ENCODE measurements at places on chromosomes 16 and 17.

GRCh38 chr16:54817432-54817831 lies 113.2 kb upstream of the IRX5 start:
- DNase-seq: no peak

- DNase-seq: no peak
These were observed 542 bp downstream of the SLC39A11 start for GRCh38 chr17:73091770-73092522.

DNA sequence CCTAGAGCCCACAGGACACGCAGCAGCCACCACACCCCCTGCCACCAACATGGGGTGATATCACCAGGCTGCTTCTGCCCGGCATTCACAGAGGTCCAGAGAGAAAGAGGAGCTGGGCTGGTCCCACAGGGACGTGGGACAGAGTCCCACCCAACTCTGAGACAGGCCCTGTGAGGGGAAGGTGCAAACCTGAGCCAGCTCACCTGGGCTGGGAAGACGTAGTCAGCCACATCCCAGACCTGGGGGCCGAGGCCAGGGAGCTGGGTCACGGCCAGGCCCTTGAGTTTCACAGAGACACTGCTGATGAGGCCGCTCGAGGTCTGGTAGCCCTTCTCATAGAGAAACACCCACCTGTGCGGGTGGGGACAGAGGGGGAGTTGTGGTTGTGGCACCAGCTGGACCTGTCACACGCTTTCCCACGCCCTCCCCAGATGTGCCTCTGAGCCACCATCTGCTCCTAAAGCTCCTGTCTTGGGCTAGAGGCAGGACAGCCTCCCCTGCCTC lies 11.2 kb downstream of the P2RX1 start:
- no peak for DNase-seq

- no peak for DNase-seq
These were observed 40.1 kb upstream of the ZFP90 start for GRCh38 chr16:68499006-68499405.

DNA sequence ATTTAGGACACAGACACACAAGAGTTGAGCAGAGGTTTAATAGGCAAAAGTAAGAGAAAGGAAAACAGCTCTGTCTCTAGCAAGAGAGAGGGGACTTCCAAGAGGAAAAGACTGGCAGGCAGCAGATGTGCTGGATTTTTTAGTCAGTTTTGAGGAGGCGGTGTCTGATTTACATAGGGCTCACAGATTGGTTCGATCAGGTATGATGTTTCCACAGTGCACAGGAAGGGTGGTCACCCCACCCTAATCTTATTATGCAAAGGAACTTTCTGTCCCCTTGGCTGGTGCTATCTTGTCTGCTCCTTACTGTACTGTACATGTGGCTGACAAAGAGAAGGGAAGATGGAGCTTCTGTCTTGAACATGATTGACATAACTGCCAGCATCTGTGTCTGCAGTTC lies 25.3 kb downstream of the BFAR start:
- DNase-seq: peak; percentile 56

DNA sequence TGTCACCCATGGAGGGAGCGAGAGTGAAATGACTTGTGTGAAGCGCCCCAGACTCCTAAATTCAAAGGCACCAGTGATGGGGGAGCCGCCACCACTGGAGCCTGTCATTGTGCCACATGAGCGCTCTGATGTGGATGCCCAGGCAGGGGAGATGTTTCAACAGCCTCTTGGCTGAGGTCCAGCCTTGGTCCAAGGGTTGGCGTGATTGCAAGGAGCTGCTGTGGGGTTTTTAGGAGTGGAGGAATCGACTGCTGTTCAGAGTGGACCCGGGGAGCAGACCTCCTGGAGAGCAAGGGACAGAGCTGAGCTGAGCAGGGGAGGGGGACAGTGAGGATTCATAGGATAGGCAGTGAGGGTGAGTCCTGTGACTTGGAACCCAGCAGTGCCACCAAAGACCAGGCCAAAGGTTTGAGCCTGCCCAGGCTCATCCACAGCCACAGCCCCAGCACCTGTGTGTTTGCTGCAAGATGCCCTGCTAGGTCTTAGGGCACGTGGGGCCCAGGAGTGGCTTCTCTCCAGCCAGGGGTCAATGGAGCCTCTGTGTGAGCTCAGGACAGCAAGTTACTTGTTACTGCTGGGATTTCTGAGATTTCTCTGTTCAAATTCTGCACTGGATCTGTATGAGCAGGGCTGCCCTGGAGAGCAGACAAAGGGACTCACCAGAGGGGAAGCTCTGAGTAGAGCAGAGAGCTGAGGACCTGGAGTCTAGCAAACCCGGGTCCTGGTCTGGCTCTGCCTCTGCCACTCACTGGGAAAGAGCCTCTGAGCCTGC lies 20.3 kb downstream of the RHBDL3 start:
- DNase-seq: no peak

GRCh38 chr17:6179017-6179416 lies 108.8 kb downstream of the WSCD1 start:
- DNase-seq: no peak

- DNase-seq: no peak
These were observed 45.2 kb upstream of the BCAR1 start for GRCh38 chr16:75296606-75297005.

DNA sequence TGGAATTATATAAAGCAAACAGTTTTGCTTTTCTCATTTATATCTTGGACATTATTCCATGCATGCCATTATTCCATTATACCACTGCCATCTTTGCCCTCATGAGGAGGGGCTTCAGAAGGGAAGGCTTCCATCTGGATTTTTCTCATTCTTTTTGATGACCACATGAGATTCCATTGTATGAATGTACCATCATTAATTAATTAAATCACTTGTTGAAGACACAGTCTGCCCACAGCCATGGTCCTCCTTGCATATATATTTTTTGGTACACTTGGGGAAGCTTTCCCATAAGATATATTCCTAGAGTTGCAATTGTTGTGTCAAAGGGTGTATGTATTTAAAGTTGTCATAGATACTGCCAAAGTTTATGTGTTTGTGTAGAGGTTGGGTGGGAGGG lies 7.1 kb downstream of the ARL4D start:
- no peak for DNase-seq

DNA sequence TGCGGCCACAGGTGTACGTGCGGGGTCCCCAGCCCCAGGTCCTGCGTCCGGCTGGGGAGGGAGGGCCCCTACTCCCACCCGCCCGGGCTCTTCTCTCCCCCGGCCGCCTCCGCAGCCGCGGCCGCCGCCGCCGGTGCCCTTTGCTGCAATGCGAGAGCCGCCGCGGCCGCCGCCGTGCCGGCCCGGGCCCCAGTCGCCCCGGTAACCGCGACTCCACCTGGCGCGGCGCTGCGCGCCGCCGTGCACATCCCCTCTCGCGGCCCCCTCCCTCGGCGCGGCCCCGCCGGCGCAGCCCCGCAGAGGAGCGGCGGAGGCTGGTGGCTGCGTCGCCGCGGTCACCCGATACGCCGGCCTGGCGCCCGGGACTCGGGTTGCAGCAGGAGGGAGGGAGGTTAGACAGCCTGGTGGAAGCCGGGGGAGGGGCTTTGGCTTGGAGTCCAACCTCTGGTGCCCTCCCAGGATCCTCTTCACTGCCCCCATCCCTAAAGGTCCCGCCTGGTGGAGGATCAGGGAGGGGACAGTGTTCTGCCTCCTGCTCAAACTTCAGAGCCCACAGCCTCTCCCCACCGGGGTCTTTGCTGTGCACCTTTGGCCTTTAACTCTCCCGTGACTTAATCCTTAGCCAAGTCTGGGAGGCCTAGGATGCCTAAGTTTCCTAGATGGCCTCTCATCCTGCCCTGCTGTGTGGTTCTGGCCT lies 32.9 kb downstream of the SRCIN1 start:
- no peak for DNase-seq

- no peak for DNase-seq
These were observed 592.3 kb downstream of the MAF start for GRCh38 chr16:79008036-79008868.

DNA sequence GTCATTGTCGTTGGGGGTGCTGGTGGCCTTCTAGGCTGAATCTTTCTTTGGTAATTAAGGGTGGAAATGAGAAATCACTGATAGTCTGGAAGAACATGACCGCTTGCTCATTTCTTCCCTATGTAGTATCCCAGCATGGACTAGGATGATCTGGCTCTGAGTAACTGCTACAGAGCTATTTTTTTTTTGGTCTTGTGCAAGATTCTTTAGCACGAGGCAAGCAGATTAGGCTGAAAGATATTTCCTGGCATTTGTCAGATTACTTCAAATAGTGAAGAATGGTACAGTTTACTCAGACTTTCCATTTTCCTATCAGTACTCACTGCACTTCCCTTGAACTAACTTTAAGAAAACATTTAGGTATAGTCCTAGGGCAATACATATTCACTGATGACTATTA lies 89.0 kb downstream of the SYCE1L start:
- DNase-seq: no peak

- DNase-seq: no peak
These were observed 5.9 kb downstream of the ARSG start for GRCh38 chr17:68297195-68297594.

- DNase-seq: no peak
These were observed 14.7 kb downstream of the DRC3 start for GRCh38 chr17:17987187-17987896.

GRCh38 chr16:3175157-3176093 lies 12.6 kb upstream of the OR1F1 start:
- no peak for DNase-seq

GRCh38 chr17:14755002-14755401 lies 454.1 kb downstream of the HS3ST3B1 start:
- DNase-seq: no peak

GRCh38 chr16:22022151-22022550 lies 14.2 kb downstream of the MOSMO start:
- DNase-seq: no peak

DNA sequence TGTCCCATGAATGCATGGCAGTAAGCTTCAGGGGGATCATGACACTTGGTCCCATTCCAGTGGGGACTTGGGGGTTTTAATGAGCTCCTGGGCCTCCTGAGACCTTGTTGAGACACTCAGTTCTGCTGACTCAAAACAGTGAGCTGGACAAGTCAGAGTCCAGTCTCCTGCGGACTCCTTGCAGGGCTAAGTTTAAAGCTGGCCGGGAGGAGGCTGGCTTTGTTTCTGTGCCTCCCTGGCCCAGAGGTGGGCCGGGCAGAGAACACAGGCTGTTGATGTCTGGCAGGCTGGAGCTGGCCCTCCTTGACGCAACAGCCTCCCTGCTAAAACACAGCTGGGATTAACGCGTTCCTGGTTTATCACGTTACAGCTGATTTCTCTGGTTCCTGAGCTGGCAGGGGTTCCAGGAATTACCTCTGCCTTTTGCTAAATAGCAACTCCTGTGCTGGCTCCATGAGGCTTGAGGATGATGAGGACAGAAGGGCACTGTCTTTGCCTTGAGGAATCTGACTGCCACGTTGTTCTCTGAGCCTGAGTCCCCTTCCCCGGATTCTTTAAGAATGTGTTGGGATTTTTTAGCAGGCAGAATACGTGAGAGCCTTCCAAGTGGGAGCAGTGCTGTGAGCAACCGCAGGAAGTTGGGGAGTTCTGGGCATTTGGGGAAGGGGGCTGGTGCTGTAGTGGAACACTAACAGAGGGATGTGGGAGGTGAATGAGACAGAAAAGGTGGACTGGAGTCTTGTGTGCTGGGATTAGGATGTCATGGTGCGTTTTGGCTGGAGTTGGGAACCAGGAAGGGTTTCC lies 2.0 kb downstream of the GPT2 start:
- DNase-seq: no peak

GRCh38 chr17:31078290-31078689 lies 16.5 kb upstream of the NF1 start:
- DNase-seq: no peak

DNA sequence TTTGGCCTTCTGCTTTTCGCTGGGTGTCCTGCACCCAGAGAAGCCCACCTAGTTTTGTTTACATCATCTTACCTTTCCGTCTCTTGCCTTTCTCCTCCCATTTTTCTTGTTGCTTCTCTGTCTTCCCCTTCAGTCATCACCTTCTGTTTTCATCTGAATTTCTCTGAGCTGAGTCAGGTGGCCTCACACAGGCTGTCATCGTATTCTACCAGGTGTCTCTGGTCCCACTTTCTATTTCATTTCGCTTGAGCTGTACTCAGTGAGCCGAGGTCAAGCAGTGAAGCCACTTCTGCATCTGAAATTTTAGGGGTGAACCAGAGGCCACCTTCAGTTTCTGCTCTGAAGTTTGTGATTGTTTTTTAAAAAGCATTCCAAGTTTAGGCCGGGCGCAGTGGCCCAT lies 9.7 kb downstream of the CRAMP1 start:
- DNase-seq: no peak

- no peak for DNase-seq
These were observed 945.8 kb downstream of the KCNJ2 start for GRCh38 chr17:71114911-71115668.

DNA sequence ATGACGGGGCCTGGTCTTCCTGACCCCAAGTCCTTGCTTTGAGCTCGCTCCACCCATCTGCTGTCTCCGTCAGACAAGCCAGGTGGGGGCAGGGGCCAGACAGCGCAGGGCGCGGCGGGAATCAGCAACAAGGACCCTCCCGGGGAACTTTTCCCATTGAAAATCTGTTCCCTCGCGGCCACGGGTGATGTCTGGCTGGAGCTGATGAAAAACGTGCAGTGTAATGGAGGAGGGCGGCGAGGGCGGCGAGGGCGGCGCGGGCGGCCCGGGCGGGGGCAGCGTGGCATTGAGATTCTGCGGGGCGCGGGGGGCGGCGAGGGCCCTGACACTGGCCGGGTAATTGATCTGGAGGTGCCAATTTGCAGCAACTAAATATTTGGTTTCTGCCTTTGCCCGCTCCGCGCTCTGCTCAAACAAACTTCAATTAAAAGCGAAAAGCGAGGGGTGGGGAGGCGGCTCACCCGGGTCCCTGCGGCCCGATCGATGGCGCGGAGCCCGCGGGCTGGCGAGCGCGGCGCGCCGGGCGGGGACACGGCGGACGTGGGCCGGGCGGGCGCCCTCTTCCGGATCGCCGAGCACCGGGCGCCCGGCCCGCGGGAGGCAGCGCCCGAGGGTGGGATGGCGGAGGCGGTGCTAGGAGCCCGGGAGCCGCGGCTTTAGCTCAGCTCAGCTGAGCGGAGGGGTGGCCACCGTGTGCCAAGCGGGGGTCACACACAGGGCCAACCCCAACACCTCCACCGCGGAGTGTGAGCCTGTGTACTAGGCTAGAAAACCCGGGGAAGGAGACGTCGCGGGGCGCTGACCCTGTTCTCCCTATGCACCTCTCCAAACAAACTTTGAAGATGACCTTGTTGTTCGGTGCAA lies 32.4 kb downstream of the DCAKD start:
- DNase-seq: no peak

- no peak for DNase-seq
These were observed 2.7 kb downstream of the CDK10 start for GRCh38 chr16:89689142-89689541.

Measured in GM12864 (cell line).